ENCODE measurements at places on chromosomes 5 and 9.

GRCh38 chr5:88691945-88692868 lies 190.8 kb downstream of the MEF2C start:
- DNase-seq = no peak

DNA sequence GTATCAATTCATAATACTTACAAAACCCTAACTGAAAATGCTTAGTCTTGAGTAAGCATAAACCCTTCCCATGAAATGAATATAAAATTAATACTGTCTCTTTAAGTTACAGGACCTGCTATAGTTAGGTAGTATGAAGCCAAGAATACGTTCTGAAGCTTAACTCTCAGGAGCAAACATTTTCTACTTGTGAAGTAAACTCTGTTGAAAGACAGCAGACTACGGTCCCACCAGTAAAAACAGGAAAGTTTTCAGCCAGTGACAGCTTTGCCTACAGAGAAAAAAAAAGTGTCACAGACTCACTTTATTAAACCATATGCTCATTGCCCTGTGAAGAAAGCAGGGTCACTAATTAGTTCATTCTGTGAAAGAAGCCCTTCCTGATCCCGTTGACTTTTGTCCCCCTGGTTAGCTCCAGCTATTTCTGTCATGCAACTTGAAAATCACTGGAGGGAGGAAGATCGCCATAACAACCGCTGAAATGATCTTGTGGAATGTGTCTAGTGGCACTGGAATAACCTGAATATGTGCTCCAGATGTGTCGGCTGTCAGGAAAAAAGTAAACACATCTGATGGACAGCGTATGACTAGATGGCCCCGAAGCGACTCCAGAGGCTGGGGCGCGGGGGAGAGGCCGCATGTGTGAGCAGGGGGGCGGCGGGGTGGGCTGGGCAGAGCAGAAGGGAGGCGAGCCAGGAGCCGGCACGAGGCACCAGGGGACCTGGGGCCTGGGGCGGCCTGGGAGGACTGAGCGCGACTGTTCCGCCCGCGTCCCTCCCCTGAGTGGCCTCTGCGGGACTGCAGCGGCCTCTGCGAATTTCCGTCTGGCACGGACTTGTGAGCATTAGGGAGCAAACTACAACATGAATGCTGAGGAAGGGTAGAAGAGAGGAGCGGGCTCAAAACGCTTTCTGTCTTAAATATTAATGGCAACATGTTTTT lies 41.9 kb downstream of the BNC2 start:
- DNase-seq = no peak

GRCh38 chr9:128838338-128838737 lies 8.7 kb upstream of the SPOUT1 start:
- no peak for DNase-seq

- DNase-seq = no peak
Observed at GRCh38 chr9:113399646-113400200, 1.4 kb downstream of the ALAD start.

- no peak for DNase-seq
Observed at GRCh38 chr9:124285903-124286291, 28.1 kb downstream of the NEK6 start.

DNA sequence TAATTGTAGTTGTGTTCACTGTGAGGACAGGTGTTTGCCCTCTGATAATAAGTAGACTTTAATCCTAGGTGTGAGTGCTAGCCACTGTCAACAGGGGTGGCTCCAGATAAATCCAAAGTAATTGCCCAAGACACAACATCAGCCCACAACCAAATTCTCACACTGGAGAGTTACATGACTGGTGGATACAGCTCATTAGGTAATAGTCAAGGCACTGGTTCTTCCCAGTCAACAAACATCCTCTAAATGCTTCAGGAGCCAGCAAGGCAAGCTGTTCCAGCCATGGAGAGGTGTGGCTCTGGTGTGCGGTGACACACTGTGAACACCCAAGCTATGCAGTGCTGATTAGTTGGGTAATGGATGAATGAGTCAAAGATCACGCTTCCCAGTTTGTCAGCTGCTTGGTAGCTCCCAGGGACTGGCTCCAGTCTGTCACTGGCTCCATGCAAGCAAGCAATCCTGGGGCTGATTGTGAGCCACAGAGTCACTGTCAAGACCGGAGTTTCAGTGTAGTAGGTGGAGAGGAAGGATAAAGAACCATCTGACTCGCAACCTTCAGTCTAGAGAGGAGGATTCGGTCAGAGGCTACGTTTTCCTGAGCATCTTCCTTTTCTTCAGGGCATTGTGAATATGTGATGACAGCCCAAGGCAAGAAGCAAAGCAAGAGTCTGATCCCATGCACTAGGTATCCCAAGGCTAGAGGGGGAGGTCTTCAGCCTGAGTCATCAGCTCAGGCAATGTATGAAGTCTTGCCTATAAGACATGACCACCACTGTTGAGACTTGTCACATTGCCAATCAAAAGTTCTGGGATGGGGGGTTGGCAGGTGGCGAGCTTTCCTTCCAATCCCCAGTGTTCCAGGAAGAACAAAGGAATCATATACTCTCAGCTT lies 63.1 kb downstream of the UGCG start:
- no peak for DNase-seq

DNA sequence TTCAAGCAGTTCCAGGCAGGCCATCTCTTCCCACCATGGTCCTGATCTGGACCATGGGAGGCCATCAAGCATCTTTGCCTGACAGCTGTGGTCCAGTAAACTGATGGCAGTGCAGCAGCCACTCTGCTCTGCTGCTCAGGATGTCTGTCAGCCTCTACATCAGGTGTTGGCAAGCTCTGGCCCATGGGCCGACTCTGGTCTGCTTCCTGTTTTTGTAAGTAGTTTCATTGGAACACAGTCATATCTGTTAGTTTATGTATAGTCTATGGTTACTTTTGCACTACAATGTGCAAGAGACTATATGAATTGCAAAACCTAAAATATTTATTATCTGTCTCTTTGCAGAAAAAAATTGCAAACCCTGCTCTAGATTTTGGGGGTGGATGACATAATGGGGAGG lies 225.0 kb downstream of the KCTD16 start:
- DNase-seq = no peak

DNA sequence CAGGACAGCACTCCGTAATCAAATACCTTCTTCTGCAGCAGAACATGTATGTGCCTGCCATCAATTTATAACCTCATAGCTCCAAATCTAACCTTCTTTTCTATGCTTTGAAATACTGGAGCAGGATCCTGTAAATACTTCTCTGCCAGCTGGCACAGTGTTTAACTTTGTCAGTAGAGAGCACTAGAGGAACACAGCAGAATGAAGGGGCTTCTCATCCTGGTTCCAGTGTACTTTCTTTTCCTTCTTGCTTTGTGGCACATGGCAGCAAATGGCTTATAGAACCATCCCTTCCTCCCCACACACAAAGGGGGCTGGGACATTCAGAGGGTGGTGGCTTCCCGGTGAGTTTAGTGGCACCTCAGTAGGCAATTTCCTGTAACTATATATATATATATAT lies 3.8 kb upstream of the FBXW11 start:
- DNase-seq = no peak

- no peak for DNase-seq
Observed at GRCh38 chr9:112731971-112732370, 14.1 kb upstream of the INIP start.

DNA sequence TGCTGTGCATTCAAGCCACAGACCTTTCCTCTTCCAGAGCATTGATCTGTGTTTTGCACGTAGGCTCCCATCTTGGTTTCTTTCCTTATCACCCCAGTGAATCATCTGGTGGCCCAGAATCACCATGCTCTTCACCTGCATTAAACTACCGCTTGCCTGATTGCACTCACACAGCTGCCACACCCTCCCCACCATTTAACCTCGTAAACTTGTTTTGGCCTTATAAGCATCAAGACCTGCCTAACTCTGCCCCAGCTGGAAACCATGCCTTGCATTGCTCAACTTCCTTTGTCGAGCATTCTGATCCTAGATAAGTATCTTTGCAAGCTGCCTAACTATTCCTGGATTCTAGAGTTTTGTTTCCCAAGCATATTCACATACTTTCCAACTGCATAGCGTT lies 369.6 kb upstream of the SEMA6A start:
- no peak for DNase-seq

DNA sequence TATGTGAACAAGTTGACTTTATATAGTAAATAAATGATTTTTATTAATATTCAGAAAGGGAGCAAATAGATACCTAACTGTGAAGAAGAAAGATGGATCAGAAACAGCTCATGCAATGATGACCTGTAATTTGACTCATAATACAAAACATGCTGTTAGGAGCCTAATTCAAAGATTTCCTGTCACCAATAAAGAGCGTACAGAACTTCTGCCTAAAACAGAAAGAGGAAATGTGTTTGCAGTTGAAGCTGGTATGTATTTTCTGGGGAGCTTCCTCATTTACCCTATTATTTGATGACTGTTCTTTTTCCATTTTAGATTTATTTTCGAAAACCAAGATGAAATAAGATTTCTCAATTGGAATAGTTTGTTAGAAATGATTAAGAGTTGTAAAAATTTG lies 11.4 kb downstream of the YTHDC2 start:
- no peak for DNase-seq

DNA sequence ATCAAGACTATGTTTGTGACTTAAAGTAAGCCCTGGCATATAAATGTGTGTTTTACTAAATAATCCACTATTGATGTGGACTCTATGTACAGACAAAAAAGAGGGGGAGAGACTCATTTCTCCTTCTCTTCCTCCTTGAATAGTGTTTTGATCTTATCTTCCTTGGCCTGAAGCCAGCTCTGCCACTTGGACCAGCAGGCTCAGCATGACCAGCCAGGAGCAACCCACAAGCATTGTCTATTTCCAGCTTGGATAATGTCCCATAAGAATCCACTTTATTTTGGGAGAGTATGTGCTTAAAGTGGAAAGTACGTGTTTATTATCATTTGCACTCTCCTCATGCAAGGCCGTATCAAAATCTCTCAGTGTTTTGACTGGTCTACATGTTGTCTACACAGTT lies 23.8 kb upstream of the SLC46A2 start:
- DNase-seq = no peak

- DNase-seq = no peak
Observed at GRCh38 chr9:6484210-6484609, 71.2 kb downstream of the UHRF2 start.

GRCh38 chr5:135829681-135830383 lies 4.6 kb upstream of the SLC25A48 start:
- DNase-seq = no peak

GRCh38 chr5:112906637-112907036 lies 15.4 kb downstream of the REEP5 start:
- DNase-seq = no peak

DNA sequence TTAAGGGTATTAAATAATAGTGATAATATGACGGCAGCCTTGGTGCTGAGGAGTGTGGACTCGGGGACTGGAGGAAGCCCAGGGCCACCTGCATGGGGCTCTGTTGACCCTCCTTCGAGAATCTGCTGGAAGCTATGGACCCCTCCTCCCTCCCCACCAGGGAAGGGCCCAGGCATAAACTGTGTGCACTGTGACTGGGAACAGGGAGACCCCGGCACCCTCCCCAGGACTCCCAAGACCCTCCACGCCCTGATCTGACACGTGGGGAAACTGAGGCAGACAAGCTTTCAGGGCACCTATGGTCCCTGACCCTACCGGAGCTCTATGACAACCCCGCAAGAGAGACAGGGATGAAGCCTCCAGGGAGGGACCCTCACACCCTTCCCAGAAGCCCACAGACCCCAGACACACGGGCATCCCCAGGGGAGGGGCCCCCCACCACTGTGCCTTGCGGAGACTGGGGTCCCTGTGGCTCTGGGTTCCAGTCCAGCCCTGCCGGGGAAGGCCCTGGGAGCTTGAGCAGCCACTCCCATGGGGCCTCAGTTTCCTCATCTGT lies 6.5 kb upstream of the EGFL7 start:
- no peak for DNase-seq

- no peak for DNase-seq
Observed at GRCh38 chr9:127216888-127217217, 47.7 kb upstream of the GARNL3 start.

- no peak for DNase-seq
Observed at GRCh38 chr9:113533335-113534225, 70.1 kb downstream of the RGS3 start.

GRCh38 chr9:12698266-12698665 lies 5.1 kb downstream of the TYRP1 start:
- DNase-seq = no peak

DNA sequence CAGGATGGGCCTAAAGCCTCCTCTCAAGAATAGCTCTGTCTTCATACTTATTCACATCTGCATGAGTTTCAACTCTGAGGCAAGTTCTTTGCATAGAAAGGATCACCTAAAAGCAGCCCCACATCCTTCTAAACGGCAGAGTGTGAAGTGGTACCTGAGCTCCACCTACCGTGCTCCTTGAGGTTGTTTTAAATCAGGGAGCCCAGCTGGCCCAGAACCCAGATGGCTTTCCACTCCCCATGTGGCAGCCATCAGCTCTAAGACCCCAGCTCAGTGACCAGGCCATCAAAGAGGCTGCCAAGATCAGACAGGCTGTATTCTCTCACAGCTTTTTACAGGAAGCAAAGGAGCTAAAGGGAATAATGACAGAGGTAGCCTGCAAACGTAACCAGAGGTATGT lies 299.3 kb downstream of the RASEF start:
- no peak for DNase-seq

GRCh38 chr9:2181792-2182191 lies 166.6 kb downstream of the SMARCA2 start:
- no peak for DNase-seq

GRCh38 chr5:67858471-67859031 lies 357.0 kb upstream of the PIK3R1 start:
- no peak for DNase-seq

GRCh38 chr9:32672469-32672868 lies 37.0 kb upstream of the TAF1L start:
- no peak for DNase-seq

DNA sequence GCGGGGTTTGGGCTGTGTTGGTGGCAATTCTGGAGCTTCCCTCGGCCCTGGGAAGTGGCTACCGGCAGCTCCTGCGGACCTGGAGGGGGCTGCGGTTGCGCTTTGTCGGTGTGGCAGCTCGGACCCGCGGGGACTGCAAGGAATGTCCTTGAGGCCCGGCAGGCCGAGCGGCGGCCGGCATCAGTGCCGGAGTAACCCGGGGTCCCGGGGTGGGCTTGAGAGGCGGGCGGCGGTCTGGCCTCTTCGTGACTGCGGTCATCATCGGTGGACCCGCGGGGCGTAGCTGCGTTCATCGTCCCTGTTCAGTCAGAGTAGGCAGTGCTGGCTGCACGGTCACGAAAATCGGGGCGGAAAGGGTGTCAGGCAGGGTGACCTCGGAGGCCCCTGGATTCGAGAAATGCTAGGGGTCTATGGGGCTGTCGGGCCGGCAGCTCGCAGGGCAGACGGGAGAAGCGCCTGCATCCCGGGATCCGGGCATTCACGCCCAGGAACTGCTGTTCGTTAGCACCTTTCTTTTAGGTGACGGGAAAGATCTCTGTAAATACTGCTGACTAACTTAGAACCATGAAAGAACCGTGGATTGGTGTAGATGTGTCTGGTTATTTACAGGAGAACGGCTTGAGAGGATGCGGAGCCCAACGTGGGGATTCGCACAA lies 474 bp downstream of the HMGCR start:
- peak; percentile 9 for DNase-seq

Measured in activated CD4-positive, alpha-beta T cell treated with anti-CD3 and anti-CD28 coated beads for 1 hour (primary cell).